Ecto neural progenitor cell (in vitro differentiated cells): ENCODE measurements at places on chromosomes 11 and 22.

- DNase-seq: peak; percentile 39
Observed at GRCh38 chr11:77074205-77074604, 7.4 kb downstream of the CAPN5 start.

GRCh38 chr11:117045956-117046355, 52.3 kb downstream of the SIK3 start:
- DNase-seq: no peak

DNA sequence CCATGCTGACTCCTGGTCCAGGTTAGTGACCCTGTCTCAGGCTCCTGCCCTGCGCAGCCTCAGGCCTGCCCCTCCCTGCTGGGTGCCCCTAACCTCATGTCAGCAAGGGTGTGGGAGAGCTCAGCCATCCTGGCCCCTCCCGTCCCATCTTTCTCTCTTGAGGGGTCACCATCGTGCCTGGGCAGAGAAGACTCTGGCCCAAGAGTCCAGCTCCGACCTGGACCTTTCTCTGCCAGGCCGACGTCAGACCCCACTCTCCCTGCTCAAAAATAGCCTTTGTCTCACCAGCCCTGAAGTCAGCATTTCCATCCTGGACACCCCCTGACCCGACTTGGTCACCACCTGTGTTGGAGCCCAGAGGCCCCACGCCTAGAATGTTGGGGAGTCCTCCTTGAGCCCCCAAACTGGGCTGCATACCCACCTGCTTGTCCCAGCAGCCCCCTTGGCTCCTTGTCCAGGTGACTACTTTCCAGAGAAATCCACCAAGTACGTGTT, 4.9 kb downstream of the SCGB1C1 start:
- DNase-seq: no peak

DNA sequence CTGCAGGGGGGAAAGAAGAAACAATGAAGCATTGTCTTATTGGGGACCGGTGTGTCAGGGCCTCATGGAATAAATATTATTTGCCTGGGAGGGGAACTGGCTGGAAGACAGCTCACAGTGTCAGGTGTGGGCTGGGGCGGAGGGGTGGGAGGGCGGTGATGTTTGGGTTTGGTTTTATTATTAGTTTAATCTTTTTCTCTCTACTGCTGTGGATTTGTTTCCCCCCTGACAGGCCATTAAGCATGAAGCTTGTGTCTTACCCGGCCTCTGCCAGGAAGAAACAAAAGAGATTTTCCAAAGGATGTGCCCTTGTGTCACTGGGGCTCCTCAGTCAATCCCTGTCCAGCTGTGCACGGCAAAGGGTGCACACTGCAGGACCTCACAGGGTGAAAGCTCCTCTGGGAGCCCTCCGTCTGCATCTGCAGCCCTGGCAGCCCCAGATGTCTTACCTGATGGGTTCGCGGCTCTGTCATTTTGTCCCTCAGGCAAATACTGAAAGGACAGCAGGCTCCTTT, 203.1 kb upstream of the TMEM45B start:
- no peak for DNase-seq

DNA sequence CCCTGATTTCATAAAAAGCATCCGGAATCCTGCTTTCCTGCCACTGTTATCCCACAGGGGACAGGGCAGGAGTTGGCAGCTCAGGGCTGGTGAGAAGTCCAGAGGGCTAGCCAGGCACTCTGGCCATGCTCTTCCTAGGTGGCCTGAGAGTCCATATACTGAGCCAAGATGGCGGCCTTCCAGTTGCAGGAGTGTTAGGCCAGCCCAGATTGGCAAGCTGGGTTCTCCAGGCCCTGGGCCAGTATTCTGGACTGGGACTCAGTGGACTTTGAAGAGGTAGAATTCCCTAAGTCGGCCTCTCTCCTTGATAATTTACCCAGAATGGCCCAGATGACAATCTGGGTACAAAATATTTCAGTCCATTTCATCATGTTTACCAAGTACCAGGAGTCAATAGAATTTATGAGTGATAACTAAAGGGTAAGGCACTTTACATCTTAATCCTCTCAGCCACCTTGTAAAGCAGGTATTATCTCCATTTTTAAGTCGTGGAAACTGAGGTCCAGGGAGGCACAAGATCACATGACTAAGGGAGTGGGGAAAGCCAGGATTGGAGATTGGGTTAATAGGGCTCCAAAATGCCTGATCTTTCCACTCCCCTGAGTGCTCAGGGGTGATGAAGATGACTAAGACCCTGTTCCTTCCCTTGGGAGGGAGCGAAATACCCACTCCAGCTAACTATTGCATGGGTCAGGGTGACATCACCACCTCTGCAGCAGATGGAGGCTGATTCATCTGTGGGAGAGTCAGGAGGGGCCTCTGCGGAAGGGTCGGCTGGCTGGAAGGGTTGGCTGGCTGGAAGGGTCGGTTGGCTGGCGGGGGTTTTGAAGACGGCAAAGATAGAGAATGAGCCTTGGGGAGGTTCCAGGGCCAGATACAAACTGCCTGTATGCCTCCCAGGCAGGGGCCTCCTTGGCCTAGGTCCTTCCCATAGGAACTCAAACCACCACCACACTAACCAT, 1.2 kb upstream of the MICALL1 start:
- peak; percentile 61 for DNase-seq

DNA sequence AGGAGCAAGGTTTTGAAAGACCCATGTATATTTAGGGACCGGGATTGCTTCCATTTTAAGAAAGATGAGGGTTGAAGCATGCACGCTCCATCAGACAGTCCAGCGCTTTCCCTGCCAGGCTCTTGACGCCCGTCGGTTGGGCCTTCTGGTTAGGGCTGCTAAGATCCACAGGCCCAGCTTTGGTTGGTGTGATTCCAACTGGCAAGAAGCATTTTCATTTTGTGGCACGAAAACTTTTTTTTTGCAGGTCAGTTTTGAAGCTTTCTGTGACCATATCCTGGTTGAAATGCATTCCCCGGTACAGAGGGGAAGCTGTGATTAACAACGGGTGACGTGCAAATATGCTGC, 34.3 kb upstream of the MPPED1 start:
- DNase-seq: no peak

DNA sequence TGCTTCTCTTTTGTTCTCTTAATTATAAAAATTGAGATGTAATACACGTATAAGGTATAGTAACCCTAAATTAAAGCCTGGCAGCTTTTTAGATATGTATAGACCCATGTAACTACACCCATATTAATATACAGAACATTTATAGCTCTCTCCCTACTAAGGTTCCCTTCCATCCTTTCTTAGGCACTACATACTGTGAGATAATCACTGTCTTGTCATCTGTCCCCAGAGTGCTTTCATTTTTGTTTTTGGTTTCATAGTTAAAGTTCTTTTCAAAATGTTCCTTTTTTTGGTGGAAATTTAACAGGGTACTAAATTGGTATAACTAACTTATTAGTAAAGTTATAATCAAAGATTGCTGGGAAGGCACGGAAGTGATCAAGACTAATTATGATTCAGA, 49.2 kb downstream of the MTMR3 start:
- no peak for DNase-seq

GRCh38 chr11:78377625-78378418, 39.8 kb downstream of the GAB2 start:
- DNase-seq: no peak

- peak; percentile 46 for DNase-seq
Observed at GRCh38 chr22:23529166-23530103, 50.7 kb downstream of the IGLL1 start.

DNA sequence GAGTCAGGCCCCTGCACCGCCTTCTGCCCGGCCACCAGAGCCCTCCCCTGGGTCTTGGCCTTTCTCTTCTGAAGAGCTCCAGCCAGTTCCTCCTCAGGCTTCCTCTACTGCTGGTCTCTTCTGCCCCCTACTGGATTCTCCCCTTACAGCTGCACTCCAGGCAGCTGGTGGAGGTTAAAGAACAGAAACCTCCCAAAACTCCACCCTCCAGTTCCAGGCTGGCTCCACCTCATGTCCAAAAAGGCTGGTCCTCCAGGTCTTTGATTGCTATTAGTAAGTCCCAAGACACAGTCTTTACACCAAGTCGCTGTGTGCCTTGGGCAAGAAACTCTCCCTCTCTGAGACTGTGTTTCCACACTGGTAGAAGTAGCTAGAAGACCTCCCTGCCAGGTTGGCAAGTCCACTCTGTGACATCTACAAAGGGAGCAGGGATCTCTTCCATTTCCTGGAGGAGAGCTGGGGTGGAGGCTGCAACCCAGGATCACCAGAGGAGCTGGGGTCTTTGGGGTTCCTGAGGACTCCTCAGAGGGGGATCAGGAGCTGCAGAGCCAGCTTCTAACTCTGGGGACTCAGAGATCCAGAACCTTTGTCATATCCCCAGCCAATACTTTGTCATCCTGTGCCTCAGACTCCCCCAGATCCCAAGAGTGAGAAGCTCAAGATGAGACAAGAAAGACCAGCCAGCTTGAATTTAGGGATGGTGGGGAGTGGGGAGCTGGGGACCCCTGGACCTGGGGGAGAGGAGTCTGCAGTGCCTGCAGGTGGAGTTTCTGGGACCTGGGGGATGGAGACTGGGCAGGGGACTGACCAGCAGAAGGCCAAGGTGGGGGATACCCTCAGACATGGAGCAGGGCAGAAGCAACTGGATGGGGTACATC, 3.4 kb upstream of the IGLL5 start:
- peak; percentile 81 for DNase-seq
